Naive thymus-derived CD4-positive, alpha-beta T cell (primary cell): ENCODE measurements at places on chromosomes 12 and 14. TPM values are rescaled to one million over a fixed set of nuclear protein-coding genes. Genes with fewer than 3 reads are reported as not detected.

GRCh38 chr12:13148485-13148847, 45.0 kb upstream of the GSG1 start:
- DNase-seq = no peak

DNA sequence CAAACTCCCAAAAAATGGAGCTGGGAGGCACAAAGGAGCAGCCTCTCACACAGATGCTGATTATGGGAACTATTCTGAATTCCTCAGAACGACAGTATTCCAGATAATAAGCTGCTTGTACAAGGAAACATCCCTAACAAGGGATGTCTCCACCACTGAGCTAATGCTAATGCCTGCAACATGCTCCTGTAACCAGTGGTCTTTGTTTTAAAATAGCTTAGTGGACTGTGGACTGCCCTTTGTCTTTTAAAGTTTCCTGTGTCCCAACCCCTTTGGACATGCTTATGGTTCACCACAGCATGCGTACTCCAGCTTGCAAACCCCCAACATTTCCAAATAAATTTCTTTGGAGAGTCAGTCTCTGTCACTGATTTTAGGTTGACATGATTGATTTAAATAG, 16.4 kb upstream of the PITPNM2 start:
- no peak for DNase-seq

DNA sequence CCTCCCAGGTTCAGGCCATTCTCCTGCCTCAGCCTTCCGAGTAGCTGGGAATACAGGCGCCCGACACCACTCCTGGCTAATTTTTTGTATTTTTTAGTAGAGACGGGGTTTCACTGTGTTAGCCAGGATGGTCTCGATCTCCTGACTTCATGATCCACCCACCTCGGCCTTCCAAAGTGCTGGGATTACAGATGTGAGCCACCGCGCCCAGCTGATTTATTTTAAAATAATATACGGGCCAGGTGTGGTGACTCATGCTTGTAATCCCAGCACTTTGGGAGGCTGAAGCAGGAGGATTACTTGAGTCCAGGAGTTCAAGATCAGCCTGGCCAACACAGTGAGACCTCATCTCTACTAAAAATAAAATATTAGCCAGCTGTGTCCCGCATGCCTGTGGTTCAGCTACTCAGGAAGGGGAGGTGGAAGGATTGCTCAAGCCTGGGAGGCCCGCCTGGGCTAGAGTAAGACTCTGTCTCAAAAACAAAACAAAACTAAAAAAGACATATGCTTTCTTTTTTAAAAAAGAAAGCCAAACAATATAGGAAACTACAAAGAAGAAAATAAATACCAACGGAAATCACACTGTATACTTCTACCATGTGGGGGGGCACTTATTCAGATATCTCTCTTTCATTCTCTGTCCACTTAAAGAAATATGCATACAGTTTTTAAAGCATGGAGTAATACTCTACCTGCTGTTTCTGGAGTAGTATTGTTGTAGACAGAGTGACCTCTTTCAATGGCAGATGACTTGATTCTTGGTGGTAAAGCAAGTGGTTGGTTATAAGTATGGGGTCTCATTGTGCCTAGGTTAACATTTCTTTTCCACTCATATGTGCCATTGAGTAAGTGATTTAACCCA, 930 bp upstream of the MIA2 start:
- DNase-seq = no peak

The PTPRQ gene
- not detected for total RNA-seq

The IL31 gene
- not detected in 2 replicates for total RNA-seq

The RNASE4 gene
- total RNA-seq = 0.32 TPM

The ASCL1 gene
- total RNA-seq = not detected

- DNase-seq = no peak
Observed at GRCh38 chr12:46391630-46392029, 19.1 kb upstream of the SLC38A2 start.

The TROAP gene
- total RNA-seq = 0.83 TPM
